Frontal cortex (tissue), 4 donors: ENCODE measurements at places on chromosomes 3 and 15. TPM values are rescaled to one million over a fixed set of nuclear protein-coding genes. Genes with fewer than 3 reads are reported as not detected.

FRMD5 gene
- total RNA-seq, result 25.3 TPM

DNA sequence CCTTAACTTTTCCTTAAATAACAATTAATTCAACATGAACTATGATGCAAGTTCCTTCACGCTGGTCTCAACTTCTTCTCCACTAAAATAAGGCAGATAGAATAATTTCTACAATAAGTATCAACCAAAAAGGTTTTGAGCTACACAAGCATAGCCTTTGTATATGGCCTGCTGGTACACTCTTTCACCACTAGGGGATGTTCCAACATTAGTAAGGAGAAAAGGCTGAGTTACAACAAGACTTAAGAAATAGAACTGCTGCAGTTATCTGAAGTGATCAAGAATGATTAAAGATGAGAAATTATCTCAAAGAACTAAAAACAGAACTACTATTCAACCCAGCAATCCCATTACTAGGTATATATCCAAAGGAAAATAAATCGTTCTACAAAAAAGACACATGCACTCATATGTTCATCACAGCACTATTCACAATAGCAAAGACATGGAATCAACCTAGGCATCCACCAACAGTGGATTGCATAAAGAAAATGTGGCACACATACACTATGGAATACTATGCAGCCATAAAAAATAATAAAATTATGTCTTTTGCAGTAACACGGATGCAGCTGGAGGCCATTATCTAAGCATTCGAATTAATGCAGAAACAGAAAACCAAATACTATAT is 14.4 kb downstream of the ATP13A3 start:
- DNase-seq, result no peak

GRCh38 chr3:190696777-190697501 is 165.6 kb downstream of the GMNC start:
- no peak for DNase-seq

KNG1 gene
- not detected for total RNA-seq

FAM81A gene
- total RNA-seq, result 42.8 TPM
